ENCODE measurements at places on chromosomes 4 and X.
A peak's percentile ranks its signal among the peaks of the same experiment; 100 is the strongest.

GRCh38 chr4:4416981-4417380 is 30.1 kb downstream of the NSG1 start:
- DNase-seq: no peak

DNA sequence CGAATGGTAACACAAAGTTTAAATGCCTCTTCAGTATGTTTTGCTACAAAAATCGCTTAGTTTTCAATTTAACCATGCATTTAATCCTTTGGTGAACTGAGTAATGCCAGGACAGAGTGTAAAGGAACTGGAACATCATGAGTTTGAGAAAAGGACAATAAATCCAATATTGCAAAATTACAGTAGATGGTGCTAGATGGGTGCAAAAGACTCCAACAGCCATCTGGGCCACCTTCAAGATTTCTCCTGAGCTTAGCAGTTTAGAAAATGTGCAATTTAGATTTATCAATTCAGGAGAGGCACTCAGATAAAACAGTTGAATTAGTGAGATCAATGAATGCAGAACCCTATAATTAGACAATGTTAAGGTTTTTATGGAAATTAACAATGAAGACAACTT is 33.2 kb upstream of the MID1IP1 start:
- peak; percentile 43 for DNase-seq

GRCh38 chr4:39568805-39569204 is 41.6 kb upstream of the UGDH start:
- no peak for DNase-seq

GRCh38 chr4:183118141-183118540 is 19.1 kb downstream of the WWC2 start:
- no peak for DNase-seq

- peak; percentile 92 for DNase-seq
Observed at GRCh38 chr4:105399532-105400161, 74.2 kb downstream of the PPA2 start.

- DNase-seq: no peak
Observed at GRCh38 chrX:12896935-12897334, 9.5 kb upstream of the TLR8 start.

DNA sequence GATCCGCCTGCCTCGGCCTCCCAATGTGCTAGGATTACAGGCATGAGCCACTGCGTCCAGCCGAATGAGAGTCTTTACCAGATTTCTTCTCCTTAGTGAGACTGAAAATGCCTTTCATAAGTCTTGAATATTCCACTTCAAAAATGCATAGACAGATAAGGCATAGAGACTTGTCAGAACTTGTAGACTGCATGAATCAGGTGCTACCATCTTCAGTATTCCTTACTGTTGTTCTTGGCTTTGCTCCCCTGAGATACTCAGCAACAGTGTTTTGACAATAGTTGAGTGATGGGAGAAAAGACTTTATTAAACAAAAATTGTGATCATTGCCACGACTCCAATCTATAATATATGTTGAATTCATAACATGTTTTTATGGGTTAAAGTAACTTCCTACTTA is 11.0 kb downstream of the TKTL2 start:
- DNase-seq: no peak

DNA sequence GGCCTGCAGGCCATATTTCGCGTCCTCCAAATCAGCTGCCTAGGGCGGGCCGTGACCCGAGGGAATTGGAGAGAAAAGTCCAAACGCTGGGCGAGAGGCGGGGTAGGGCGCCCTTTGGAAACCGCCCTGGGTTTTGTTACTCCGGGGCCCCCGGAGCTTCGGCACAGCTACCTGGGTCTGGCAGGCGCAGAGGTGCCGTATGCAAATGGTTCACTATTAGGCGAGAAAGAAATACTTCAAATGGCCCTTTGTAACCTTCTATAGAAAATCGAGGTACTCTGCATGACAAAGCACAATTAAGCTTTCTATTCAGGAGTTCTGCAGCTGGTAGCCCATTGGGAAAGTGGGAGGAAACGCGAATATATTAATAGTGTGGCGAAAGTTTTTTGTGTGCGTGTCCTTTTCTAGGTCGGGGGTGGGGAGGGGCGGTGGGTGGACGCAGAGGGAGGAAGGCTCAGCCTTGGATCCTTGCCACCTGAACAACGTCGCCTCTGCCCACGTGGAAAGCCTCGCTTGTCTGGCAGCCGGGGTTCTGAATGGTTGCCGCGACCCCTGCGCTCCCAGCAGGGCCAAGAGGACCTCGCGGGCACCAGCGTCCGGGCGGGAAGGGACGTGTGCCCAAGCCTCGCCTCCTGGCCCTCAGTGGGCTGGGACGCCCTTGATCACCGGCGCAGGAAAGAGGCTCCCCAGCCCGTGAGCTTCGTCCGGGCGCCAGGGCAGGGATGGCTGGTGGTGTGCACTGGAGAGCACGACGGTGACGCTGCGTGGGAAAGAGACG is 9.5 kb downstream of the GSX2 start:
- no peak for DNase-seq

- DNase-seq: peak; percentile 74
Observed at GRCh38 chr4:101865501-101866062, 75.1 kb downstream of the BANK1 start.

GRCh38 chr4:112422644-112423043 is 93.3 kb downstream of the NEUROG2 start:
- peak; percentile 3 for DNase-seq

DNA sequence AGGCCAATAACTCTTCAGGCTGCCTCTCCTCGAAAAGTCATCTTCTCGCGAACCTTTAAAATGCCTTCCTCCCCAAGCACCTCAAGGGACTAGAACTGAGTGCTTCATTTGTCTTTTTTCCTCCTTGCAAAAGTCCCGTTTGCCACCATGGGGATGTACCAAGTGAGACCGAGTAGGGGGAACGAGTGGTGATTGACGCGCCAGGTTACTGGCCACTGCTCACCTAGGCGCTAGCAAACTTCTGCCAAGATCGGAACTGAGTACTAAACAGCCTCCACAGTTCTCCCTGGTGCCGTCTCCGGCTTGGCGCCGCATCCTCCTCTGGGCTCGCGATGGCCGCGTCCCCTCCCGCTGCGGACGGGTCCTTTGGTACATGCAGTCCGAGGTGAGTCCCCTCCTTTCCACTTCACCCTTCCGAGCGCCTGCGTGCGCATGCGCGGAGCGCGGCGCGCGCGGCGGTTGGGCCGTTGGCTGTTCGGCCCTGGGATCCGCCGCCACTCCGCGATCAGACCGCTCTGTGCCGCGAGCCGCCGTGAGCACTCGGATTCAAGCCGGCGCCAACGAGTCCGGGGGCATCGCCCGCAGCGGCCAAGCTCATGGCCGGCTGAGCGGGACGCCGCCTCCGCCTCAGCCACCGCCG is at the start of gene CDK16:
TSS of gene CDK16 (plus strand) at position 402 of the 640 bp plus-strand sequence. CDS start 4,877 bp downstream, outside the sequence.
- DNase-seq: peak; percentile 81
